WTC11 (cell line): ENCODE measurements at places on chromosomes 3 and 15. TPM values are rescaled to one million over a fixed set of nuclear protein-coding genes. Genes with fewer than 3 reads are reported as not detected.

- H3K4me1 ChIP-seq = no peaks in the 10 kb centered on the region; the same call in 1 of the 2 replicates
- no peak overlapping the region for H3K4me3 ChIP-seq
- no peak for DNase-seq
- no peaks in the 10 kb centered on the region for H3K27me3 ChIP-seq
- no peak overlapping the region for H3K27ac ChIP-seq
Observed at GRCh38 chr3:39275963-39276593, 3.8 kb downstream of the CX3CR1 start.

DNA sequence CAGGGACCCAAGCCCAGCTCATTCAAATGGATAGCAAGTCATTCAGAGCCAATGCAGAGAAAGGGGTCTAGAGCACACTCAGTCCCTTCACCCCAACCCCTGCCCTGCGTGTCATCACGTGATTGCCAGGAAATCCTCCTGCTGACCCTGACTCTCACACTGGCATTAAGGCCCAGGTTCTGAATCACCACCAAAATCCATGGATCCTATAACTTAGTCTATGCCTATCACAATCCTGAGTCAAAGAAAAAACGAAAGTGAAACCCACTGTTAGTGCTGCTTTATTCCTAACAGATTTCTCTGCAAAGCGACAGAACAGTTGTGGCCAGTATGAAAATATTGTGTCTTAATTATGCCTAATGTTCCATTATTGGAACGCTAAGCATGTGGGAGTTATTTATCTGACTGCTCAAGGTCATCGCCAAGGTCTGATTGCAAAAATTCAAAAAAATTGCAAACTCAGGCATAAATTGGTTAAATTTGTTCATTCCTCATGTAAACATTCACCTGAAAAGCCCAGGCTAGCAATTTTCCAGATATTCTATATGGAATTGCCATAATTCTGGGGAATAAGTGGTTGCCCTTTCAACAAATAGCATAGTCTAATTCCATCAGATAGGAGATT, 108.7 kb upstream of the EIF1B start:
- H3K27ac ChIP-seq = no peak overlapping the region
- H3K27me3 ChIP-seq = no peaks in the 10 kb centered on the region
- H3K4me1 ChIP-seq = peaks cover 10% of the 10 kb centered on the region
- no peak overlapping the region for H3K4me3 ChIP-seq

DNA sequence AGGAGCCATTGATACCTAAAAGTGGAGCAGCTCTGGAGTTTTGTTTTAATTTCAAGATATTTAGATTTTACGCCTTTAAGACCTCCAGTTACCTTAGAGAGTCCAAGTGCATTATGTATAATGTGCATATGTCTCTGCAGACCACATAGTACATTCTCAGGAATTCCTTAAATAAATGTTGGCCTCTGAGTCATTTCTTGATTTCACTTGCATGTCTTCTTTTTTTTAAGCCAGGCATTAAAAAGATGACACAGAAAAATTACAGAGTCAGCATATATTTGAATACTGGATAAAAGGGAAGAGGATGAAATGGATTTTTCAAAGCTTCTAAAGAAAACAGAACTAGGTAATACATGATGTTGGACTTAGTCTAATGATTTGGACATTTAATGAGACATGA, 125.2 kb downstream of the TMCO5A start:
- no peak overlapping the region for H3K27ac ChIP-seq
- H3K27me3 ChIP-seq = no peaks in the 10 kb centered on the region
- no peaks in the 10 kb centered on the region for H3K36me3 ChIP-seq
- no peak for DNase-seq

GRCh38 chr3:116338713-116339112, 106.6 kb downstream of the LSAMP start:
- no peak for DNase-seq
- H3K27me3 ChIP-seq = 0 out of 2 replicates have a peak, but pooled peaks cover 4% of the 10 kb centered on the region
- peaks cover 37% of the 10 kb centered on the region for H3K4me1 ChIP-seq
- H3K4me3 ChIP-seq = no peak overlapping the region
- no peak overlapping the region for H3K27ac ChIP-seq

GRCh38 chr3:182697345-182697919, 95.9 kb upstream of the ATP11B start:
- H3K36me3 ChIP-seq = no peaks in the 10 kb centered on the region
- no peak overlapping the region for H3K27ac ChIP-seq
- no peak overlapping the region for H3K4me3 ChIP-seq
- no peak for DNase-seq

GRCh38 chr15:78406016-78406585, 31.9 kb upstream of the IREB2 start:
- H3K36me3 ChIP-seq = no peaks in the 10 kb centered on the region
- no peak for DNase-seq
- H3K4me1 ChIP-seq = 0 out of 2 replicates have a peak, but pooled peaks cover 6% of the 10 kb centered on the region
- H3K4me3 ChIP-seq = no peak overlapping the region
- H3K27me3 ChIP-seq = no peaks in the 10 kb centered on the region

DNA sequence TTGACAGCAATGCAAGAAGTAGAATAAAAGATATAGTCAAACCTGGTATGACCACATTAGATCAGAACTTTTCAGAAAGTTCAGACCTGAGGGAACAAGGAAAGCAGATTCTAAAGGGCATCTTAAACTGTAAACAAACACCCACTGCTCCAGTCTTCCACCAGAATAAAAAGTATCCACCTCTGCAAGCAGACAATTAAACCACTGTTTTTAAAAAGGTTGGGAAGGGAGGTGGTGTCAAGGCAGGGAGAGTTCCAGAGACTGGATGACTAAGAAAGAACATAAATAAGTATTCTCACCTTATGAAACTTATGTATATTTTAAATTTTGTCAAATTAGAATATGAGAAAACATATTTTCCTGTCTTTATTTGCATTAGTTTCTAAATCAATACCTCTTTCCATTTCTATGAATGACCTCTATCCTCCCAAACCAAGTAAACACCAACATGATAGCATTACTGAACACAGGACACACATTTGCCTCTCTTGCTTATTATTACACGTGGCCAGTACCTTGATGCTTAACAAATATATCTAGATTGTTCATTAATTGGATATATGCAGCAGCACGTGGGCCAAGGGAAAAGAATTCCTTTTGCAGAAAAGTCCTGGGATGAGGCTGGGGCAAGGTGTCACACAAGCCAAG, 31.6 kb downstream of the PIK3CB start:
- peaks cover 6% of the 10 kb centered on the region; the same call in 1 of the 2 replicates for H3K4me1 ChIP-seq
- H3K36me3 ChIP-seq = no peaks in the 10 kb centered on the region; the same call in 1 of the 2 replicates
- DNase-seq = no peak
- no peak overlapping the region for H3K4me3 ChIP-seq

DNA sequence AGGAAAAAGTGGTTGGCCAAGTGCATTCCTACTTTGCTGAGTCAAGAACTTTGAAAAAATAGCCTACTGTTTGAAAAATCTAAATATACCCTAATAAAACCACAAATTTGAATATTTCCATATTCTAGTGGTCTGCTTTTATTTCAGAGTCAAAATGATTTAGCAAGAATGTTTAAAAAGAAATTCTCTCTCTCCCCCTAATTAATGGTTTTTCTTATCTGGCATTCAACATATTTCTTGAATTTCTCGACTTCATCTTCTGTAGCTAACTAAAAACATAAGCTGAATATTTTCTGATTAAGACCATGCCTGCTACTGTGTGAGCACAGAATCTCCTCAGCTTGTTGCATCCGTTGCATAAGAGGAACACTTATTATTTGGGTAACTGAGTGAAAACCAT, 563.5 kb upstream of the TBL1XR1 start:
- no peak overlapping the region for H3K27ac ChIP-seq
- DNase-seq = no peak
- no peak overlapping the region for H3K4me3 ChIP-seq
- H3K4me1 ChIP-seq = no peaks in the 10 kb centered on the region
- H3K36me3 ChIP-seq = peaks cover 31% of the 10 kb centered on the region

DNA sequence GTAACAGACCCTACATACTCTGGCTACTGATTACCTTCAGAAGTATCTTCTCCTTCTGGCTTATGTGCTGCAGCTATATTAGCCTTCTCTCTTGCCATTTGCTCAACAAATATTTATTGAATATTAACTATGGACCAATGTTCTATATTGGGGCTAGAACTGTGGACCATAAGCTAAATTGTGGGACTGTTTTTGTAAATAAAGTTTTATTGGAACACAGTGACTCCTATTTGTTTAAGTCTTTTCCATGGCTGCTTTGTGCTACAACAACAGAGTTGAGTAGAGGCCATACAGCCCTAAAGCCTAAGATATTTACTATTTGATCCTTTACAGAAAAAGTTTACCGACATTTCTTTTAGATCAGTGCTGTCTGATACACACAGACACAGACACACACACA, 20.3 kb upstream of the XIRP1 start:
- H3K4me1 ChIP-seq = peaks cover 29% of the 10 kb centered on the region
- DNase-seq = no peak
- H3K36me3 ChIP-seq = no peaks in the 10 kb centered on the region
- H3K27me3 ChIP-seq = no peaks in the 10 kb centered on the region
- H3K4me3 ChIP-seq = no peak overlapping the region

GRCh38 chr15:87874896-87875711, 381.4 kb downstream of the NTRK3 start:
- no peak overlapping the region for H3K27ac ChIP-seq
- no peak overlapping the region for H3K4me3 ChIP-seq
- DNase-seq = peak; percentile 13
- H3K4me1 ChIP-seq = no peaks in the 10 kb centered on the region
- no peaks in the 10 kb centered on the region for H3K36me3 ChIP-seq

DNA sequence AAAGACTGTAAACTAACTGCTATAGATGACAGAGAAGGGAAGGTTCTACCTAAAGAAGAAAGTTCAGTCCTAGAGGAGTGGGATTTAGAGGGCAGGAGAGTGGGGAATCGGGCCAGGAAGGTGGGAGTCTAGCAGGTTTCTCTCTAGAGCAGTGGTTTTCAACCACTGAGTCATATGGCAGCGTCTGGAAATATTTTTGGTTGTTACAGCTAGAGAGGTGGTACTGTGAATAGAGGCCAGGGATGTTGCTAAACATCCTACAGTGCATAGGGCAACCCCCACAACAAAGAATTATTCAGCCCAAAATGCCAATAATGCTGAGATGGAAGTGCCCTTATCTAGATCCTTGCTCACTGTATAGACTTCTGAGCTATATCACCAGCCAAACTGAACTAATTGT, 28.7 kb downstream of the ATP1B3 start:
- H3K36me3 ChIP-seq = peaks cover 57% of the 10 kb centered on the region
- H3K27ac ChIP-seq = no peak overlapping the region
- 0 out of 2 replicates have a peak, but pooled peaks cover under 1% of the 10 kb centered on the region for H3K27me3 ChIP-seq

DNA sequence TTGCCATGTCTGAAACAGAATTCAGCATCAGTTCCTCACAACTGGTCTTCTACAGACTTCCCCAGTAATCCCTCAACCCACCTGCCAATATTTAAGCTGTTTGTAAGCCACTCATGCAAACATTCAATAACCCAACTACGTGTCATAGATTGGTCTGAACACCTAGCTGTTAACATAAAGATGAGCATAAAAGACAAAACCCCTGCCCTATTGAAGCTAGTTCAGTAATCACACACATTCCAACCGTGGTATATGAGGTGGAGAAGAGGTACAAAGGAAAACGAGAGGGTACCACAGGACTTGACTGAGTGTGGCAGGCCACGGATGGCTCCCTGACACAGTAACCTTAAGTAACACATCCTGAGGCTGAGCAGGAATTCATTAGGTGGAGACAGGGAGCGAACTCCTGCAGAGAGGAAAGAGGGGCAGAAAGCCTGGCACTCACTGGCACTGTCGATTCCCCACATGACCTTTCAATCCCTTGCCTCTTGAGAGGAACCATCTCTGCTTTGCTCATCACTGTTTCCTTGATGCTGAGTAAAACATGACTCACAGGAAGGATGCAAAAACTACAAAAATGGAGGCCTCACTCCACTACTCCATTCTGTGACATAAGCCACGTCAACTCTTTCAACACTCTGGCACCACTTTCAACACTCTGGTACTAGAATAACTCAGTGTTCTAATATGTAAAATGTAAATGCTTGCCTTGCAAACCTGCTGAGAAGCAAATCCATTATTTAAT, 31.3 kb downstream of the RPN1 start:
- no peak for DNase-seq
- H3K27ac ChIP-seq = peak overlapping the region; percentile 84

GRCh38 chr15:49331951-49332350, 91.1 kb upstream of the FGF7 start:
- DNase-seq = no peak
- no peaks in the 10 kb centered on the region for H3K27me3 ChIP-seq
- peaks cover 41% of the 10 kb centered on the region for H3K4me1 ChIP-seq
- no peak overlapping the region for H3K4me3 ChIP-seq
- no peaks in the 10 kb centered on the region for H3K36me3 ChIP-seq
- H3K27ac ChIP-seq = peak overlapping the region; percentile 64

DNA sequence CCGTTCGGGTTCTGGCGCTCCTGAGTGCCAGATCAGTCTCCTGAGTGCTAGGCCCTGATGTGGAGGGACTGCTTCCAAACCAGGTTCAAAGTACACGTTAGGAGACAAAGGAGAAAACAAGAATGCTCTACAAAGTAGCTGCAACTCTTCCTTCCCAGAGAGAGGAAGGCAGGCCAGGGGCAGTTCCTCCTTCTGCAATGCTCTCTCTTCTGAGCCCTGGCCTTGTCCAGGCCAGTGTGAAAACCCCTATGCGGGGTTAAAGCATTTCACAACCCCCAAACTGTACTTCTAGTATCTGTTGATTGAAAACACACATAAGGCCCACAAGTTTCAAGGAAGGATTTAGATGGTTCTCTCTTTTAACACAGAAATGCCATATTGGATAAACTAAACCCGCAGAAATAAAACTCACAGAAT, 9.7 kb upstream of the CALML4 start:
- no peak for DNase-seq

- no peak overlapping the region for H3K27ac ChIP-seq
- no peaks in the 10 kb centered on the region for H3K27me3 ChIP-seq
- no peak for DNase-seq
- no peaks in the 10 kb centered on the region for H3K4me1 ChIP-seq
Observed at GRCh38 chr3:58271901-58272501, 34.0 kb upstream of the RPP14 start.

DNA sequence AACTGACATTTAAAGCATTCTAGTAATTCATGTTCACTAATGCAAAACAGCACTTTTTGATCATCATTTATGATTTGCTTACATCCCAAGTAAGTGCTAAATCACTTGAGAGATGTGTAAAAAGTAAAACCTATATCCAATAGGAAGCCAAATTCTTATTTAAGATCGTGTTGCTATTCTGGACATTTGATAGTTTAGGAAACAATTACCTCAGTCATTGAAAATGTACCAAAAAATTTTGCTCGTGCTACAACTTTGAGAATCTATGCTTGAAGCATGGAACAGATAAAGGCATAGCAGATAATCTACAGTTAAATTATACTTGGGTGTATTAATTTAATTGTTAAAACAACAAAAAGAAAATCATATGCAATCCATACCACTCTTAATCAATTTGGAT, 571.6 kb upstream of the NR2F2 start:
- H3K4me3 ChIP-seq = no peak overlapping the region
- H3K27ac ChIP-seq = no peak overlapping the region
- peaks cover 8% of the 10 kb centered on the region for H3K4me1 ChIP-seq
- no peak for DNase-seq
- H3K36me3 ChIP-seq = no peaks in the 10 kb centered on the region

SEMA6D gene
- total RNA-seq = 0.98 to 2.6 TPM (median 2.0 TPM) in 3 replicates

ANKDD1A gene
- total RNA-seq = 6.1 to 7.9 TPM (median 7.4 TPM) in 3 replicates

CCDC54 gene
- not detected in 3 replicates for total RNA-seq

KNG1 gene
- 0.13 to 0.44 TPM (median 0.34 TPM) in 3 replicates for total RNA-seq

HMG20A gene
- 62.2 to 69.4 TPM (median 65.1 TPM) in 3 replicates for total RNA-seq

GOLGA8T gene
- total RNA-seq = 0.78 to 1.0 TPM (median 0.92 TPM) in 3 replicates
